Germinal center (tissue), 1 donor: ENCODE measurements at places on chromosomes 3 and 15.

DNA sequence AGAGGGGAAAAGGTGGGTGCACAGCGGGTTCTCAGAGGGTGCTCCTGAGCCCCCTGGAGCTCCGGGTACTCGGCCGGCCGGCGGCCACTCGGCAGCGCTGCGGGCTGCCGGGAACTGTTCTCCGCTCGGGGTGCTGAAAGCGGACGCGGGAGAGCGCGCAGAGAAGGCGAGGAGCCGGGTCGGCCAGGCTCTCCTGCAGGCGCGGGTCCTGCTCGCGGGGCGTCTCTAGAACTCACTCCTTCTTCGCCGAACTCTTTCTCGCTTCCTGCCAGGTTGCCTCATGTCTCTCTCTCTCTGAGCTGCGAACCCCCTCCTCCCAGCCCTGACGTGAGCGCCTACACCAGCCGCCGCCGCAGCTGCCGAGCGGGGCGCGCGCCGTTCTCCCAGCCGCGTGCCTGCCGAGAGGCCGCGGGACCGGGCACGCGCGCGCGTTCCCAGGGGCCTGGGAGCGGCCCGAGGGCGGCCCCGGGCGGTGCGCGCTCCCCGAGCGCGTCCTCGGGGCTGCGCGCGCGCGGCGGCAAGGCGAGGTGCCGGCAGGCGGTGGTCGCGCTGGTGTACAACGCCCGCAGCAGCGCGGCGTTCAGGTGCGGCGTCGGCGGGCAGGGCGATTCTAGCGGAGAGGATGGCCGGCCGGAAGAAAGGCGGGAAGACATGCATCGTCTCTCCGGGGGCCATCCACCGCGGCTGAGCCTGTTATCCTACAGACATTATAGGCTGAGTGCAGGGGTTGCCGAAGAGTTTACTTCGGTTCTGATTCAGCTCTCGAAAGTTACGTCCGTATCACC lies at the start of gene PEX5L:
PEX5L (minus strand) TSS at position 267 of the 785 bp plus-strand sequence. CDS start 338 bp downstream, outside the sequence.
- peak; percentile 16 for DNase-seq

- no peak for DNase-seq
Measured at GRCh38 chr3:182183716-182184430, 472.1 kb downstream of the SOX2 start.

GRCh38 chr3:194579091-194579606 lies 54.1 kb downstream of the TMEM44 start:
- no peak for DNase-seq

DNA sequence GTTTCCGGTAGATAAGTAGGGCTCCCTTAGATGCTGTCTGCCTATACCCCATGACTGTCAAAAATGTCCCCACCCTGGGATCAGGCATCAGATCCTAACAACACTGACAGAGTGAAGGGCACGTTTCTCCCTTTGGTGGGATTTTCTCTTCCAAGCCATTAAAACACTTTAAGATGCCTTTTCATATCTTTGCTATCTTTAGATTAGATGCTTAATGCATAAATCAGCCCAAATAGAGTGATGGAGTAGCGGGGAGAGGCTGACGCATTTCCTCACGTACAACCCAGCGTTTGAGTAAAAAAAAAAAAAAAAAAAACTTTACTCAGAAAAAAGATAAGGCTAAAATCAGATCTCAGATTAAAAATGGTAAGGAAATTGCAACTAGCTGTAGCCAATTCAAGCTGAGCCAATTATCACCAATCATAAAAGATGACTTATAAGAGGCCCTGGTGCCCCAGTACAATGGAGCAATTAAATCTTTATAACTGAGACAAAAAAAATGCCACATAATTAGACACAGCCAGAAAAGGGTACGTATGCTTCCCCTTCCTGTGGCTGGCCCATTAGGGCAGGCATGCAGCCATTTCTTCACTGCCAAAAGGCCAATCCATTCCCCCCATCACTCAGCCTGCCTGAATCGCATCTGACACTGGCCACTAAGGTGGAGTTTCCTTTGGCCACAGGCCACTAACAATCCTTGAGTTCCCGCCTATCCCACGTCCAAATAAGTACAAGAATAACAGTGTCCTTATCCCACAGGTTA lies 45.0 kb downstream of the RFTN1 start:
- no peak for DNase-seq

DNA sequence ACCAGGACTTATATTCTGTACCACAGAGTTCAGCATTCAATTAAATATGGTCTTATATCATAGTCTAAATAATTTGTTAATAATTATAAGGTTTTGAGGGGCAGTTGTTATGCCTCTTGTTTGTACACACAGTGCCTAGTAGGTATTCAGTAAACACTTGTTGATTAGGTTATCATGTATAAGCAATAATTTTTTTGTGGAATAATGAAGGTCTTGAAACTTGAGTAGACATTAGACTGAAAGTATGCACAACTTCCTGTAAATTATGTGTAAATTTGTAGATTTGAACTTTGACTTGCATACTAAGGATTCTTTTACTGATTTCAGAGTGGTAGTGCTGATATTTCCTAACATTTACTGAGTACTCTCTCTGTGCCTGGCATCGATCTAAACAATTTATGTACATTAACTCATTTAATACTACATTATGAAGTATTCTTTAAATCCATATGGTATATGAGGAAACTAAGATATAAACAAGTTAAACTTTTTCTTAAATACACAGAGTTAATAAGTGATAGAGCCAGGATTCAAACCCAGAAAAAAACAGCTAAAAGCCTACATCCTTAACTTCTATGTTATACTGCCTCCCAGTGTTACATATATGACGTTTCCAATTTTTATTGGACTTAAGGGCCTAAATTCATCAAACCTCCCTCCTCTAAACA lies 65.1 kb downstream of the GLCE start:
- DNase-seq, result no peak

- DNase-seq, result no peak
Measured at GRCh38 chr3:45017821-45018220, 8.3 kb upstream of the CLEC3B start.

- no peak for DNase-seq
Measured at GRCh38 chr3:24145981-24146822, 201.1 kb downstream of the NR1D2 start.

GRCh38 chr15:37824717-37825382 lies 109.6 kb upstream of the TMCO5A start:
- DNase-seq, result no peak

GRCh38 chr3:16378415-16378814 lies 113.4 kb downstream of the OXNAD1 start:
- no peak for DNase-seq

DNA sequence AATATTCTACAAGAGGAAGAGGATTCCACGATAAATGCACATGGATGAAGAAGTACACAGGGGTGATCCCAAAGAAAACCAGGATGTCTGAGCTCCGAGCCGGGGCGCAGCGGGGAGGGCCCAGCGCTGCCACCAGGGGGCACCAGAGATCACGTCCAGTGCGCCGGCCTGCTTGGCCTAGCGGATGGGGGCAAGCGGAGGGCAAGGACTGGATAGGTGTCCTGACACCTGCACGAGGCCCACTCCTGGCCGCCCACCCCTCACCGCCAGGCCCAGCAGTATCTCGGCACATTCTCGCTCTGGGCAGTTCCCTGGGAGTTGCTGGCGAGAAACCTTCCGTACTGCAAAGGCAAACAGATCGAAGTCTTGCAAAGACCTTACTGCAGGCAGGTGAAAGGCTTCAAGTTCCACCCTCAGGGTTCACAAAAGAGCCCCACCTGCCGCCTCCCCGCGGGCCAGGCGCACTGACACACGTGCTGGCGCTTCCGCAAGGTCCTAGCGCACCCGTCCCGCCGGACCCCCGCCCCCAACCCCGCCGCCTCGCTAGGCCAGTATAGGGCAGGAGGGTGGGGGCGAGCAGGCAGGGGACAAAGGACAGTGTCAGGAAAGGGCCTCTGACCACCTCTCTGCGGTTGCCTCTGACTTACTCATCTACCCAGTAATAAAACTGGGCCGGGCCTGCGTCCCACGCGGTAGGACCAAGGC lies 3.3 kb downstream of the ANKRD63 start:
- peak; percentile 70 for DNase-seq

- DNase-seq, result peak; percentile 15
Measured at GRCh38 chr15:65870889-65871533, 1.7 kb downstream of the RAB11A start.

DNA sequence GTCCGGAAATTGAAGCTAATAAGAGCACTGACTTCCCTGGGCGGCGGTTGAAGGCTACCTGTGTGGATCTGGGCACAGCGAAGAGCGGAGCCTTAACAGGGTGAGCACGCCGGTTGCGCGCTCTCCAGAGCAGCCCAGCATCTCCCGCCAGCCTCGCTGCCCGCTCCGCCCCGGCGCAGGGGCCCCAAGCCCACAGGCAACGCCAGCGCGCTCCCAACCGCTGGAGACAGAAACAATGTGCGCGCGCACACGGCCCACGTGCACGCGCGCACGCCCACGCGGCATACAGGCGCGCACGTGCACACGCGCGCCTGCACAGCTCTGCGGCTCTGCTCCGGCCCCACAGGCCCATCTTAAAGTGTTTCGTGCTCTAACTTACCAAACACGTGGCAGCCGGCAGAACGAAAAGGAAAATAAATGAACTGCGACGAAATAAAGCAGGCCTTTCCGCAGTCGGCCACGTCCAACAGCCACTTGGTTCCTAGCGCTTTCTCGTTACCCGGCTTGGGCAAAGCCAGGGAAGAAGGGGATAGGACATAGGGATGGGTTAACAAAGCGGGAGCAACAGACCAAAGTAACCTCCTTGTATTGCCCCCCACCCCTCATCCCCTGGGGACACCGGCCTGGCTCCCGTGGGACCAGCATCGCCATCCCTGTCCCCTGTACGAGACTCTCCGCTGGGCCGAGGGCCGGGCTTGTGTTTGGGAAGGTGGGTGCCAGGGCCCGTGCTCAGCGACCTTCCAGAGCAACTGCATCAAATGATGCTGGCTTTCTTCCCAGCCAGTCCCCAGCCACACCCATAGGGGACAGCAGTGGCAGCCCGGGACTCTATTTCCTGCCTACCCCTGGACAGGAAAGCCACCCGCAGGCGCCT lies 203.7 kb downstream of the ABHD5 start:
- peak; percentile 77 for DNase-seq

DNA sequence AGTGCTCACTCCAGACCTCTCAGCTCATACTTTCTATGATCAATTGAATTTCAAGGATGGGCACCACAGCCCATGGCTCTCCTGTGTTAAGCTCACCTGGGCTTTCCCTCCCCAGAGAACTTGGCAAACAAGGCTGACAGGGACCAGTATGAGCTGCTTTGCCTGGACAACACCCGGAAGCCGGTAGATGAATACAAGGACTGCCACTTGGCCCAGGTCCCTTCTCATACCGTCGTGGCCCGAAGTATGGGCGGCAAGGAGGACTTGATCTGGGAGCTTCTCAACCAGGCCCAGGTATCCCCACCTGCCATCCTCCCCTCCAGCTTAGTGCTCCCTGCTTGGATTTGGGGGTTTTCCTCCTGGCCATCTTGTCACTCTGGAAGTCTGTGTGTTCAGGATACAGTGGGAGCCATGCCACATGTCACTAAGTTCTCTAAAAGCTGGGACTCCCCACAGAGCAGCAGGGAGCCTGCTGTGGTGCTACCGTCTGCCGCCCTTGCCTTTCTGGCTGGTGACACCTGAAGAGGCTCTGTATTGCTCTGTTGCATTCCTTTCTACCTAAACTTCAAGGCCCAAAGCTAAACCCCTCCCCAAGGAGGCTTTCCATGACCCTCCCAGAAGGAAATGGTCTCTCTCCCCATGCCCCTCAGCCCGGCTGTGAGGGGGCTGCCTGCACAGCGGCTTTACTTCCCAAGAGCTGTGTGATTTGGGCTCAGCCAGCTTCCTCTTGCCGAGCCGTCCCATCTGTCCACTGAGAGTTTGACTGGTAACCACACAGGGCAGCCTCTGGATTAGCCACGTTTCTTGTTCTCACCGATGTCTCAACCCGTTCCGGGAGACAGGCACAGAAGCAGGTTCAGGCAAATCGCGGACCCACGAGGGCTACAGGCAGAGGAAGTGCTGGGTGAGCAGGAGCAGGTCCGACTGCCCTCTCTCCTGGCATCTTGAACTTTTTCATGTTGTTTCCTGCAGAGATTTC lies 10.8 kb downstream of the TF start:
- DNase-seq, result no peak

DNA sequence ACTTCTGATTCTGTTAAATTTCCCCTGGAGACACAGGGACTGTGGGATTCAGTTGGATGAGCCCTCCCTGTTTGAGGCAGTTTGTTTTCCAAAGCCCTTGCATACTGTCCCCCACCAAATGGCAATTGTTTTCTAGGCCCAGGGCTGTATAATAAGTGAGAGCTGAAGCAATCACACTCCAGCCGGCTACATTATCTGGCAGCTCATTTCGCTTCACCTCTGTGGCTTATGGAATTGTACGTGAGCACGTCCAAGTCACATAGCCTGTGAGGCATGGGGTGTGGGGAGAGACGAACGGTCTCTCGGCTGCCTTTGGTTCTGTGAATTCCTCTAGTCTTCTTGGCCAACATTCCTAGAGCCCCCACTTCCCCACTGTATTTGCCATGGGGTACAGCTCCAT lies 10.7 kb downstream of the RBP2 start:
- DNase-seq, result no peak

- no peak for DNase-seq
Measured at GRCh38 chr15:77871852-77872371, 205.6 kb downstream of the TBC1D2B start.

GRCh38 chr3:11634974-11635612 lies 8.6 kb downstream of the VGLL4 start:
- no peak for DNase-seq

- DNase-seq, result no peak
Measured at GRCh38 chr15:99692825-99693224, 40.4 kb downstream of the LYSMD4 start.

- DNase-seq, result no peak
Measured at GRCh38 chr3:58835086-58835485, 168.5 kb upstream of the FAM3D start.

- no peak for DNase-seq
Measured at GRCh38 chr3:13582366-13583250, 33.7 kb downstream of the FBLN2 start.

GRCh38 chr3:177681156-177681555 lies 483.9 kb upstream of the TBL1XR1 start:
- DNase-seq, result no peak

DNA sequence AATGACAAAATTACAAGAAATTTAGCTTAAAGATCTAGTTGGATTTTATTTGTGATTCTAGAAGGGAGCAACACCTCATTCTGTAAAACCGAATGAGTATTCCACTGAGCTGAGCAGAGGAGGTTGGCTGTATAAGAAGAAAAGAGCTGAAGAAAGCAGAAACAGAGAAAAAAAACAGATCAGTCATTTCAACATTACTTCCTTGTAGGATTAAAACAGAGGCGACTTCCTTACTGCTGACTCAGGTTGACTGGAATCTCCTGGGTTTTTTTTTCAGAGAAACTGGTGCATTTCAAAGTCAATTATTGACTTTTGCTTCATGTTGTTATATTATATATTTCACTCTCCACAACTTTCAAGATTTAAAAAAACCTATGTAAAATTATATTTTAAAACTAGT lies 368.1 kb upstream of the UBE2E2 start:
- no peak for DNase-seq

GRCh38 chr3:134075568-134075825 lies 45.8 kb upstream of the SLCO2A1 start:
- no peak for DNase-seq

- no peak for DNase-seq
Measured at GRCh38 chr15:38038659-38039442, 104.4 kb downstream of the TMCO5A start.

- no peak for DNase-seq
Measured at GRCh38 chr3:130820976-130821375, 72.9 kb upstream of the ATP2C1 start.

- DNase-seq, result no peak
Measured at GRCh38 chr3:134482622-134483021, 3.2 kb downstream of the ANAPC13 start.
